ENCODE measurements at places on chromosomes 5 and 9.

DNA sequence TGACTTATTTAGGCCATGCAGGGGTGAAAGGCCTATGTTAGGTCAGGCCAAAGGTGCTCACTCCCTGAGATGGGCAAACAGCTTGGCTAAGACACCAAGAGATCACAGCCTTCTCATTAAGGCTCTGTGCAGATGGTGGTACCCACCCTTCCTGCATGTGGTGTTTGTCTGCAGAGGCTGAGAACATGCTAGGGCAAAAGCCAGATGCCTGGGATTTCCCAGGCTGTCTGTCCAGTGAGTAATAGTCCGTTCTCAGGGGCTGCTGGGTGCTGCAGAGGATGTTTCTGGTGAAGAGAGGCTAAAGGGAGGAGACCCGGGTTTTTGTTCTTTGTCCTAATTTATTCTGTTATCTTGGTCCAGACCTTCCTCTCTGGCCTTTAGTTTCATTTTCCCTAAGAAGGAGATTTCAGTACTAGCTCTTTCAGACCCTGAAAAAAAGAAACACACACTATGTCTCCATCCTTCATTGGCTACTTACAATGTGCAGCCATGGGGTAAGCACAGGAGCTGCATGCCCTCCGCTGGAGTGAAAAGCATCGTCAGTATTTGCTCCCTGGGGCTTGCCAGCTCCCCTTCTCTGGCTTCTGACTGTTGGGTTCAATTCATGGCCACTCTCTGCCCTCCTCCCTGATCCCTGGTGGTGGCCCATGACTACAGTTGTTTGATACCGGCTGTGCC lies 23.4 kb upstream of the GLRA1 start:
- no peak for DNase-seq

- DNase-seq = no peak
These were observed 2118.6 kb upstream of the C9orf72 start for GRCh38 chr9:29691758-29692407.

- DNase-seq = no peak
These were observed 15.6 kb downstream of the C5orf58 start for GRCh38 chr5:170248172-170248930.

DNA sequence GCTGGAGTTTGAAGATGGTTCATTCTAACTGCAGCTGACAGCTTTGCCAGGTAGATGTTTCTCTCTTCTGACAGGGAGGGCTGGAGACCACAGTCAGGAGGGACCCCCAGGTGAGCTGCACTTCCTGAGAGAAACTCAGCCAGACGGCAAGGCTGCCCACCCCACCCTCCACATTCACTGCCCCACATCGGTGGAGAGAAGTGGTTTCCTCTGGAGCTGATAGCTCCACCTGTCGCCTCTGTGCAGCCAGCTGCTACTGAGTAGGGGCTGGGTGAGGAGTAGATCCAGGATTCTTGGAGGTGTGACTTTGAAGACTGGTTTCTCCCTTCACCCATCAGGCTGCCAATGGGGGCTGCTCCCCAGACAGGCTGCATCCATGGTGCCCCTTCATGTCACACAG lies 175.0 kb downstream of the CARTPT start:
- DNase-seq = no peak

- no peak for DNase-seq
These were observed 374.0 kb upstream of the ADAMTS16 start for GRCh38 chr5:4766101-4766500.

GRCh38 chr9:132702254-132702653 lies 32.0 kb downstream of the GTF3C4 start:
- DNase-seq = no peak

- no peak for DNase-seq
These were observed 417.2 kb upstream of the C9orf72 start for GRCh38 chr9:27990524-27990923.

DNA sequence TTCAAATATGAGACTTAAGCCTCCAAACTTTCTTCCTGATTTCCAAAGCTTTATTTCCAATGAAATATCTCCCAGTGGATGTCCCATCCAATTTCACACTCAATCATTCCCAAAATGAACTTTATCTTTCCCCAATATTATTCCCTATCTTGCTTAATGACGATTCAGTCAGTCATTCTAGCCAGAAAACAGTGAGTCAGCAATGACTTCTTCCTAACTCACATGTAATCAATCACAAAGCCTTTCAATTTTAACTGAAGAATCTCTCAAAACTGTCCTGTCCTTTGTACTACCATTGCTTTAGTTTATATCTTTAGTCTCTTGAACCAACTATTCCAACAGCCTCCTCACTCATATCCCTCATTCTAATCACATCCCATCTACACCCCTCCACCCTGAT lies 34.9 kb downstream of the NSA2 start:
- DNase-seq = no peak

- DNase-seq = no peak
These were observed 36.1 kb downstream of the FAM114A2 start for GRCh38 chr5:154002511-154003020.

GRCh38 chr5:139774980-139775661 lies 20.5 kb upstream of the PSD2 start:
- DNase-seq = peak; percentile 42

- no peak for DNase-seq
These were observed at the start of gene LCN15 for GRCh38 chr9:136764301-136764891. Gene LCN15, minus strand, starts transcription at chr9:136764518. Its CDS starts 30 bp downstream, at chr9:136764488.

- DNase-seq = no peak
These were observed 1587.7 kb upstream of the ACO1 start for GRCh38 chr9:30796764-30797163.

GRCh38 chr9:105842023-105842644 lies 147.8 kb downstream of the TMEM38B start:
- DNase-seq = no peak

GRCh38 chr5:138645778-138646575 lies 70.8 kb upstream of the HSPA9 start:
- DNase-seq = no peak

- DNase-seq = no peak
These were observed 35.8 kb downstream of the PRKACG start for GRCh38 chr9:68978066-68978465.

- DNase-seq = no peak
These were observed 43.2 kb upstream of the MAMDC2 start for GRCh38 chr9:70000469-70000868.

DNA sequence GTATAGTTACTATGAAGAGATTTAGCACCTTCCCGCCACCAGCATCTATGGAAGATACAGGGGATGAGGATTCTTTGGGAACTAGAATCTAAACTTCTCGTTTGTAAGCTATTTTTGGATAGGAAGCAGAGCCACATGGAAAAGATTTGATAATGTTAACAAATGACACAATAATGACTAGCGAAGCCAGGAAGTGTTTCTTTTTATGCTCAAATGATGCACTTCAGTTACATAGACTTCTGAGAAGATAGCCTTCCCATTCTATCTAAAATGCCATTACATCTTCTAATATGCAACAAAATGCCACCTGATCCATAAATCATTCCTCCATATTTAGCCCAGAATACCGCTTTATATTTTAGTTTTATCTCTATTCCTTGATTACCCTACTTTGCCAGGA lies 17.0 kb upstream of the TNC start:
- no peak for DNase-seq

GRCh38 chr9:20551835-20552234 lies 70.5 kb downstream of the MLLT3 start:
- DNase-seq = no peak

DNA sequence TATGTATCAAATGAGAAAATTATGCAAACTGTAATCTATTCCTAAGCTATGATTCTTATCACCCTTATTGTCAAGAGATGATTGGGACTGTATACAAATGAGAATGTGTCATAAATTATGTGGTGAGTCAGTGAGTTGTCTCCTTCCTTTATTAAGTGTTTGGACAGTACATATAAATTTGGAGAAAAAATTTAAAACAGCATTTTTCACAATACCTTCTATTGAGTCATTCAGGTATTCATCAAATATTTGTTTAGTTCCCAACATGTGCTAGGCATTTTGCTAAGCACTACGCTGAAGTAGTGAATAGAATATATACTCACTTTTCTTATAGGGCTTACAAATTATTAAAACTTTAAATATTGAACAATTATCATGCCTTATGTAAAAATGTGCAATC lies 36.3 kb upstream of the PTPRD start:
- DNase-seq = no peak

GRCh38 chr5:90843443-90843842 lies 284.8 kb downstream of the ADGRV1 start:
- DNase-seq = no peak

GRCh38 chr5:174734571-174735497 lies 10.5 kb downstream of the MSX2 start:
- peak; percentile 57 for DNase-seq

- DNase-seq = no peak
These were observed 7.6 kb downstream of the PCDH12 start for GRCh38 chr5:141950207-141951005.

GRCh38 chr5:96538808-96539250 lies 105.8 kb upstream of the PCSK1 start:
- no peak for DNase-seq

DNA sequence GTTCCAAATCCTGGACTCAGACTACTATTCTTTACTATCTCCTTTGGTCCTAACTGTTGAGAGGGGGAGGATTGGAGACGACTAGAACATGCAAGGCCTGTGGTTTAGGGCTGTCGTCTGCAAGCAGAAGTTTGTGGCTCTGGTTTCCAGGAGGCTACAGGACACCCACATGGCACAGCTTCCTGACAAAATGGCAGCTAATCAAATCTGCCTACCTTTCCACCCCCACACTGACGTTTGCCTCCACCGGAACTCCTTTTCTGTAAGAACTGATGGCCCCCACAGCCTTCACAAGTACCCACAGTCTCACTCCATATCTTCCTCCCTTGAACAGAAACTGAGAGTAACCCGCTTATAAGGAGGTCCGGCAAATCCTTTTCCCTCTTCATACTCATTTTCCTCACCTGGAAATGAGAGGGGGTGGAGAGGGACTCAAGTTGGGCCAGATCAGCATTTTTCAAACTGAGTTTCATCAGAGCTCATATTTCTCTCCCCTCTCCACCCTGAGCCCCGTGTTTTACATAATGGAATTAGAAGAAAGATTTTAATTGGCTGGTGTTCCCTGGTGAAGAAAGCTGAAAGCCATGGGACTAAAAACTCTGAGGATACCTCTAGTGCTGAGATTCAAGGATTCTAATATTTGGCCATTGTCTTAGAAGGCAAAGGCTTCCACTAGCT lies 5.2 kb downstream of the SLC31A2 start:
- DNase-seq = peak; percentile 21

DNA sequence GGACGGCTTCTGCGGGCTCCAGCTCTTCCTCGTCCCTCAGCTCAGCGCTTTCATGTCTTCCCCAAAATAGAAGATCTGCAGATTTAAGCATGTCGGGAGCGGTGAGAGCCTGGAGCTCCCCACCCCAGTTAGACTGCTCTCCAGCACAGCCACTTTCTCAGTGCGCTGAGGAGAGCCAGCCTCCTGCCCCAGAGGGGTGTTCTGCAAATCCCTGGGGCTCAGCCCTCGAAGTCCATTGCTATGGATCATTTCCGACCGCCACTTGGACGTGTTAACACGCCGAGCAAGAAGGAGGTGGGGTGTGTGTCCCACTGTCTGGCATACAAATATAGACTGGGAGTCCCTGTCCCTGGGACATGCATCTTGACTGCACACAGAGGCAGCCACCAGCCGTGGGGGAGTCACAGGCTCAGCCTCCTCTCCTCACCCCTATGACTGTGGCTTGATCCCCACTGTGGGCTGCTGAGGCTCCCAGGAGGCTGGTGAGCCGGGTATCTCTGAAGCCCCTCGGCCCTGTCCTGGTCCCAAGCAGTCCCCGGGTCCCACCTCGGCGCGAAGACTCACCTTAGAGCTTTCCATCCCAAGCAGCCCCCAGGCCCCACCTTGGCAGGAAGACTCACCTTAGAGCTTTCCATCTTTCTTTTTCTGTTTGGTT lies 30.0 kb upstream of the RNF130 start:
- DNase-seq = no peak

DNA sequence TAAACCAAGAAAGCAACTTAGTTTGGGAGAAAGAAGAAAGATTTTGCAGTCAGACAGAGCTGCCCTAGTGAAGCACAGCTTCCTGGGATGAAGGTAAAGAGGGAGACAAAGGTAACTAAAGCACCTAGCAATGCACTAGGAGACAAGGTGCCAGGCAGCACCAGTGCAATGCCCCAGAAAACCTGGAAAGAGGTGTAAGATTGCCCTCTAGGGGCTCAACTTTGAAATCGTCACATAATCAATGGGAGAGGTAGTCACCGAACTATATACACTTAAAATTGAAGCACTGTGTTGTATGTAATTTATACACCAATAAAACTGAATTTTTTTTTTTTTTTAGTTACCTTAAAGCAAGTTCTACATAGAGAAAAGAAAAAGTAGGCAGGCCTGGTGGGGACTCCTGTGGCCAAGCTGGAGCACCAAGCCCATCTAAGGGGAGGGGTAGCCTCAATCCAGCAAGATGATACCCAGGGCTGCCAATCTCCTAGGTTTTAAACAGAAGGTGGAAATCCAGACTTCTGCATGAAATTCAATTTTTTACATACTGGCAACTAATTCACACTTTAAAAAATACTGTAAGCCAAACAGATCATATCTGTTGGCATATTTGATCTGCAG lies 48.2 kb downstream of the CDK5RAP2 start:
- DNase-seq = no peak

GRCh38 chr5:138033907-138034306 lies 1.0 kb upstream of the FAM13B start:
- DNase-seq = no peak

GRCh38 chr9:23408874-23409273 lies 417.2 kb downstream of the ELAVL2 start:
- no peak for DNase-seq

DNA sequence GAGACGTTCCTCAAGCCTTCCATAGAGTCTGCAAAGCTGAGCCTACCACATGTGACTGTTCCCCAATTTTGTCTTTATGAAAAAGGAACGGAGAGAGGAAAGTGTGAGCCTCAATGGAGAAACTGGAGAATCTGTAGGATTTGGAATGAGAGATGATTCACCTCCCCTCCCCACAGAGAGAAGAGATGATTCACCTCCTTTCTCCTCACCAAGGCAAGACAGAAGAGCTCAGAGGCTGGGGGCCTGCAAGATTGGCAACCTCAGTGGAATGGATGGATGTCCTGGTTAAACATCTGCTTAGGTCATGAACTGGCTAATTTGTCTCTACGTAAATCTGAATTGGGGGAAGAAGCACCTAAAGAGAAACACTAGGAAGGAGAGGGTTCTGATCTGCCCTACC lies 17.0 kb upstream of the MOCS2 start:
- no peak for DNase-seq

- no peak for DNase-seq
These were observed 897 bp downstream of the AHRR start for GRCh38 chr5:322281-322941.

GRCh38 chr9:107612136-107612535 lies 122.6 kb upstream of the KLF4 start:
- DNase-seq = no peak

- DNase-seq = no peak
These were observed 12.5 kb downstream of the ABL1 start for GRCh38 chr9:130847306-130848217.

All from C1 segment of cervical spinal cord (tissue), 14 donors.